Stimulated activated CD8-positive, alpha-beta memory T cell treated with anti-CD3 and anti-CD28 coated beads, Interleukin-7, amount 100 ng/mL, for 48 hours (primary cell): ENCODE measurements at places on chromosomes 3 and 15.

DNA sequence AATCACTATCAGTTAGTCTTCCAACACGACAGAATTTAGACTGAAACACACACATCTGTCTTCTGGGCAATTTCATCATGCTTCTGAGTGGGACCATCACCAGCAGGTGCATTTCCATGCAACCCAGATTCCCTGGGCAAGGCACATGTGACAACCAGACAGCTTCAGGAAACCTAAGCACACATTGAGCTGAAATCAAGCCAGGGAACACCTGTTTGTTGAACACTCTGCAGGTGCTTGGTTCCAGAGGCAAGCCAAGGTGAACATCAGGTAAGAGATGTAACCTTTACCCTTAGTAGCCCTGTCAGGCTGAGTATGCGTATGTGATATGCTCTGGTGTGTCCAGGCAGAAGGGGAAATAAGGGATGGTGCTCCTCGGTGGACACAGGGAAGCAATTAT is 3.3 kb upstream of the PSMD2 start:
- DNase-seq: no peak

GRCh38 chr3:46889381-46890110 is 12.0 kb downstream of the PTH1R start:
- DNase-seq: no peak

DNA sequence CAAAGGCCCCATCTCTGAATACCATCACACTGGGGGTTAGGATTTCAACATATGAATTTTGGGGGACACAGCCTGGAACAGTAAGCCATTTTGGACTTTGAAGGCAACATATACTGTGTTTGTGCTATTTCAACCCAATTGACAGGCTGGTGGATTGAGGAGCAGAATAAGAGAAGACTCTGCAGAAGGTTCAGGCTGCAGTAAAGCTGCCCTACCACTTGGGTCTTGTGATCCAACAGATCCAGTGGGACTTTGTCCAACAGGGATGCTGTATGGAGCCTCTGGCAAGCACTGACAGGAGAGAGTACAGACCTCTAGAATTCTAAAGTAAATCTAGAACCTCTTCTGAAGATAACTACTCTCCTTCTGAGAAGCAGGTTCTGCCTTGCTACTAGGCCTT is 1.1 kb upstream of the BCL2L10 start:
- DNase-seq: no peak

DNA sequence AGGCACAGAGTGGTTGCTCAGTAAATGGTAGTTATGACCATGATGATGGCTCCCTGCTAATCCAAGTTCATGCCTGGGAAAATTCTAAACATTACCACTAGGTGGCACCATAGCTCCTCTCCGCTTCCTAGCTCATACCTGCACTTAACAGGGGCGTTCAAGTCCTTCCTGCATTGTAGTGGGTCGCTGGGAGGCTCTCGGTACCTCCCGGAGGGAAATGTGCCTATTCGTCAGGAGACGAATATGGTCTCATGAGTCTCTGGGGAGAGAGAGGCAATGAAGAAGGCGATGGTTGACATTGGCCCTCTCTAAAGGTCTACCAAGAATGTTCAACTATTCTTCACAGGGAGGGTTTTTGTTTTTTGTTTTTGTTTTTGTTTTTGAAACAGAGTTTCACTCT is 10.9 kb downstream of the MESP1 start:
- no peak for DNase-seq

DNA sequence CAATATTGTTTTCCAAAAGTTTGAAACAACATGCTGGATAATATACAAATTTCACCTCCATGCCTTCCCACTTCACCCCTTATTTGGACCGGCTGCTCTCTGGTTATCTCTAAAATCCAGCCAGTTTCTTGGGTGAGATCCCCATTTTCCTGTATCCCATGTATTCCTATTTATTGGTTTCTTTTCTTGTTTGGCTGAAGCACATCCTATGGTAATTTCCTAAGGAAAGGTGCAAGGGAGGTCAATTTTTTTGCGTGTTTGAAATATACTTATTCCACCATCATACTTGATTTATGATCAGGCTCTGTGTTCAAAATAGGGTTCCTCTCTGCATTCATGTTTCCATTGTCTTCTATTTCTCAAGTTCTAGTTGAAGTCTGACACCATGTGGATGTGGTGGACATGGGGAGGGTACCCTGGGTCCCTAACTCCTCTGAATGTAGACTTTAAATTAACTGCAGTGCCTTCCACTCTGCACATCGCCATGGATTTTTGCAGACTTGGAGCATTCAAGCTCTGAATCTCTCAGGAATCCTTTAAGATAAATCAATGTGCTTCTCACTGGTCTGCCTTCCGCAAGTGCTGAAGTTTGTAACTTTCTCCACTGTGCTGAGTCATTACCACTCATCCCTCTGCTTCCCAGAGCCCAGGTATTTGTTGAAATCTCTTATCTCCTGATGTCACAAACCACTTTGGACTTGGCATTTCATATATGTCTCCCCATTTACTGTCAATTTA is 52.1 kb upstream of the TLE3 start:
- no peak for DNase-seq

- DNase-seq: no peak
Observed at GRCh38 chr3:5769825-5770224, 582.3 kb downstream of the EDEM1 start.

DNA sequence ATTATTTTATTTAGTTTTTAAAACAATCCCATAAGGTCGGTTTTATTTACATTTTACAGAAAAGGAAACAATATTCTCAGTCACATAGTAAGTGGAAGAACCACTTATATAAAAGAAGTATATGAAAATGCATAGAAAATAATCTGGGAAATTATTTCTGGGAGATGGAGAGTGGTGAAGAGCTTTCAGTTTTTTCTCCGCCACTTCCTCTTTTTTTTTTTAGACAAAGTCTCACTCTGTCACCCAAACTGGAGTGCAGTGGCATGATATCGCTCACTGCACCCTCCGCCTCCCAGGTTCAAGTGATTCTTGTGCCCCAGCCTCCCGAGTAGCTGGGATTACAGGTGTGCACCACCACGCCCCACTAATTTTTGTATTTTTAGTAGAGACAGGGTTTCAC is 21.2 kb downstream of the RAD51 start:
- no peak for DNase-seq

DNA sequence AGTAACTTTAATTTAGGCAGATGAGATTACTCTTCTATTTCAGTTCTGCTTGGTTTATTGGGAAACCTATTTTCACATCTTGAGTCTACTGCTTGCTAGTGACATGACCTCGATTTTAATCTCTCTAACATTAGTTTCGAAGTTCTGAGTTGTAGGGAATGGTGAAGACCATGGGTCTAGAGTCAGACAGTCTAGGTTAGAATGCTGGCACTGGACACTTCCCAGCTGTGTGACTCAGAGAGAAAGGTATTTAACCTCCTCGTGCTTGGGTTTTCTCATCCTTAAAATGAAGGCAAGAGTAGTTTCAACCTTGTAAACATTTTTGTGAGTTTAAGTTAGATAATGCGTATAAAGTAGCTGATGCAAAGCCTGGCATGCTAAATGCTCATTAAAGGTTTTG is 422.1 kb downstream of the GRM7 start:
- DNase-seq: no peak

- DNase-seq: no peak
Observed at GRCh38 chr3:107870096-107870495, 220.7 kb downstream of the CD47 start.

DNA sequence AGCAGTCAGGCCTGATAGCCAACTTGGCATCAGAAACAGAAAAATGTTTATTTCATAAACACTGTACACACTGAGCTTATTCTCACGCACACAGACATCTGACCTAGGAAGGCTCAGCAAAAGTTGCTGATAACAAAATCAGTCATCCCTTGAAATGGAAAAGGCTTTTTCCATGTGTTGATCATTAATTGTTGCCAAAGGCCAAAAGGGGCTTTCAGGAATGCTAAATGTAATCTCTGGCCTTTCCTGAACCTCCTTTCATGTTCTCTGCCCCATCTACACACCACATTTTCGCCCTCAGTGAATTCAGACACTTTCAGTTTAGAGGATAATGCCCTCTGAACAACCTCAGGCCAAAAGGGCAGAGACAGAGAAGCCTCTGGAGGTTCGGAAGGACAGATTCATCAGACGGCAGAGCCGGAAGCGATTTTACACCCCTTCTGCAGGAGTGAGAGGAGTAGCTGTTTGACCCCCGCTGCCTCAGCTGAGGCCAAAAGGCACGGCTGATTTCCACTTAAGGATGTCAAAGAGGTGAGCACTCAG is 14.5 kb downstream of the RTP4 start:
- DNase-seq: no peak

DNA sequence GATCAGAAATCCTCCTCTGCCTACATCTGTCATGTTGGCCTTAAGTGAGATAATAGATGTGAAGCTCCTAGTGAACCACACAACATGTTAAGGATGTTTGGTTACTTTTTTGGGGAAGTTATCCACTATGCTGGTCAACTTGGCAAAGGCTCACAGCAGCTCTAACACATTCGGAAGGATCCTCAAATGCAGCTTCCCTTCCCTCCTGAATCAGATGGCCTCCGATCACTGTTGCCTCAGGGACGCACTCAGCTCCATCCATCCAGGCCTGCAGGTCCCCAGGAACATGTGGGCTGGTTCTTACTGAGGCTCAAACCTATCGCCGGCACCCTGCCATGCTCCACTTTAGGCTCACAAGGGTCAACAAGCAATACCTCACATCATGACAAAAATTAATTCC is 67.9 kb downstream of the CORO2B start:
- DNase-seq: no peak

DNA sequence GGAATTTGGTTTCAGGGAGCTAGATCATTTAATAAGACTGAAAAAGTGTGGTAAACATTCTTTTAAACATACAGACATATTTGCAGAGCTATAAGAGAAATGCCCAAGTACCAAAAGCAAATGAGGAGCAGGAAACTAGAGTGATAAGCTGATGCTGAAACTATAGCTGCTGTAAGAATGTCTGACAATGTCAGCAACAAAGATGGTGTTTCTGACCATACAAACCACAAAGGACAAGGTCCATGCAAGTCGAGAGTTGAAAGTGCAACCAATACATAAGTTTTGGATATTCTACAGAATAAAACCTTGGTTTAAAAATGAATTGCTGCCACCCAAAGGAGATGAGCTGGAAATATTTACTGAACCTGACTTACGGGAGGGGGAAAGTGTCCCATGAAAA is 610.2 kb downstream of the TBL1XR1 start:
- DNase-seq: no peak

GRCh38 chr3:156307704-156308103 is 187.3 kb downstream of the KCNAB1 start:
- no peak for DNase-seq

DNA sequence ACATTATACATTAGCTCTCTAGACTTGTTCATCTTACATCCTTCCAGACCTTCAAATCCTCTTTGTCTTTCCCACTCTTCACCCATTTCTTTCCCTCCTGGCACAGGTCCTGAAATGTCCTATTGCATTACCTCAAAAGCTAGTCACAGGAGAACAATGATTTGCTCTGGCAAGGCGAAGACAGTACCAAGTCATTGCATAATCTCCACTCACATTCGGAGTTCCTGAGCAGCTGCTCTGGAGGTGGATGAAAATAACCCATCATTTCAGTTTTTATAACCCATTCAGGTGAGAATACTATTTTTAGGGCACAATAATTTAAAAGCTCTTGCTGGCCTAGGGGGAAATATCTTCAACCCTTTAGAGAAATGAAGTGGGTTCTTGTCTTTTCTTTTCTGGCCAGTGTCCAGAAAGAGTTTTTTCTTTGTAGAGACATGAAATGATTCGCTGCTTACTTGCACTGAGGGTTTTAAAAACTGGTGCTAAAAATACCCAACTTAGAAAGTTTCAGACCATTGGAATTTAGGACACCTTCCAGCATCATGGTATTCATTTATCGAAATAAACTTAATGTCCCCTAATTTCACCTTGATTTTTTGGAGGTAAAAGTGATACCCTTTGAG is 23.4 kb upstream of the DYNC1LI1 start:
- no peak for DNase-seq

DNA sequence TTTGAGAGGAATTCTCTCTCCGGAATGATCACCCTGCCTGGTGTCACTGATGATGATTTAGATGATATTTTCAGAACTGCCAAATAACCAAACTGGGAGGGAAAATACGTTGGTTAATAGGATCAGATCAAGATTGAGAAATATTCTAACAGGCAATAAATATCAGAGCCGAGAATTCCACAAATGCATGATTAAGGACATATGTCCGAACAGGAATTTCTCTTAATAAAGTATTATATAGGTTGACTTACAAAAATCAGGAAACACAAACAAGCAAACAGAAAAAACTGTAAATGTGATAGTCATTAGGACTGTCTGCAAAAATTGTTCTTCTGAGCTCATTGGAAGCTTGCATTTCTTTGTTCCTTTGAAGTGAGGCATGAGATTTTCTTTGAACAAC is 75.1 kb upstream of the PHLDB2 start:
- DNase-seq: no peak

GRCh38 chr3:102238362-102238761 is 196.5 kb upstream of the ZPLD1 start:
- DNase-seq: no peak

DNA sequence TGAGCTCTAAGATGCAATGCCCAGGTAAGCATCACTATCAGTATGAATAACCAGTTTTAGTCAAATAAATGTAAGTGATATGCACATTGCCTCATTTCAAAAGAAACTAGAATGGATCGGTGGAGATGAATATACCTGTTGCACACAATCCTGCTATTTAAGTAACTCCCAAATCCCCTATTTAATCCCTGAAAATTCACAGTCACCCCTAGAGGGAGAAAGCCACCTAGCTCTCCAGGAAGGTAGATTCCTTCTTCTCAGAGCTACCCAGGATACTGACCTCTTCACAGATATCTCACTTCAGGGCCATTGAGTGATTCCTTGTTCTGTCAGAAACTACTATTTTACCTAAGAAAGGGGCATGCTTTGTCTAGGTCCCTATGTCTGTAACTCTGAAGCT is 11.7 kb downstream of the LSAMP start:
- no peak for DNase-seq

DNA sequence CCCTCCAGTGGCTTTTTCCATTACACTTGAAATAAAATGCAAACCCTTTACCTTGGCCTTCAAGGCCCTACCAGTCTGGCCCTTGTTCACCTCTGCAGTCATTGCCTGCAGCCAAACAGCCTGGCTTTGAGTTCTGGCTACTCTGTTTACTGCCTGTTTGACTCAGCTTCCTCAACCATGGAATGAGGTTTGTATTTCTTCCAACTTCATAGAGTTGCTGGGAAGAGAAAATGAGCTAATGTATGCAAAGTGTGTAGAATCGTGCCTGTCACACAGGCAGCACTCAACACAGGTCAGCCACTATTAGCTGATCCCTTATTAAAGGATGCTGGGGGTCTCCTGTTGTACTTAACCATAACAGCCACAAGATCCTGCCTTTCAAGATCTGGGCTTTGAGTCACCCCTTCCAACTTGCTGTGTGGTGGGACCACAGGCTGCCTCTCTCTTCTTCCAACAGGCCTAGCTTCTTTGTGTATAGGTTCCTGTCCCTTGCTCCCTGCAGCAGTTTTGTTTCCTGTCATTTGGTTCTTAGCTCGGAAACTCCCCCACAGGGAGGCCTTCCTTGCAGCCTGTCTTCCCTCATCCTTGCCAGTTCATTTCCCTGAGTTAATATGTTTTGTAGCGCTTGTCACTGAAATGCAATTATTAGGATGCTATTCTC is 6.4 kb downstream of the MED12L start:
- DNase-seq: no peak

- no peak for DNase-seq
Observed at GRCh38 chr3:149368201-149368673, 9.2 kb downstream of the TM4SF1 start.

- no peak for DNase-seq
Observed at GRCh38 chr3:4721511-4721911, 228.4 kb downstream of the ITPR1 start.
